ENCODE measurements at places on chromosomes 3 and 15.
A peak's percentile ranks its signal among the peaks of the same experiment; 100 is the strongest.

DNA sequence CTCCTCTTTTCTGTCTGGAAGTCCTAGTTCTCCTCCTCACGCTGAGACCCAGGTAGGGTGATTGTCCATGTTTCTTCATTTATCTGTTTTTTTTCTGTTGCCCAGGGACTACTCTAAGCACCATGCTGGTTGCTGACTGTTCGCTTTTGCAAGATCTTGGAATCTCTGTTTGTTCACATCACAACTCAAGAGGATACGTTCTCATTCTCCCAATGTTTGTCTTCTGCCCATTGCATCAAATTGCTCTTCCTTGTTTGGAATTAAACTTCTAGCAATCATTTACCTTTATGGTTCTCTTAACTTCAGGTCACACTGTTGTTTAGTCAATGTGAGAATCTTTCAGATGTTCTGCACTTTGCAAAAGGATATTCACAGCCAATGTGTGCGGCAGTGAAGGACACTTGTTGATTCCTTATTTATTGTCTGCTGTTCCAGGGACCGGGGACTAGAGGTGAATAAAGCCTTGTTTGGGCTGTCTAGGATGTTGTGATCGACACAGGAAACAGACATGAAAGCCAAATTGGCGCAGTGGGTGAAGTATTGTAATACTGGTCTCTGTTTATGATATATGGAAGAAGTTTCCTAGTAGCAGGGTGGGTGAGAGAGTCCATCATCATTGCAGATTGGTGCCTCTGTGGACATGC is 24.5 kb downstream of the LPP start:
- no peak for DNase-seq

GRCh38 chr15:63060699-63061098 is 18.2 kb downstream of the TPM1 start:
- DNase-seq: no peak

DNA sequence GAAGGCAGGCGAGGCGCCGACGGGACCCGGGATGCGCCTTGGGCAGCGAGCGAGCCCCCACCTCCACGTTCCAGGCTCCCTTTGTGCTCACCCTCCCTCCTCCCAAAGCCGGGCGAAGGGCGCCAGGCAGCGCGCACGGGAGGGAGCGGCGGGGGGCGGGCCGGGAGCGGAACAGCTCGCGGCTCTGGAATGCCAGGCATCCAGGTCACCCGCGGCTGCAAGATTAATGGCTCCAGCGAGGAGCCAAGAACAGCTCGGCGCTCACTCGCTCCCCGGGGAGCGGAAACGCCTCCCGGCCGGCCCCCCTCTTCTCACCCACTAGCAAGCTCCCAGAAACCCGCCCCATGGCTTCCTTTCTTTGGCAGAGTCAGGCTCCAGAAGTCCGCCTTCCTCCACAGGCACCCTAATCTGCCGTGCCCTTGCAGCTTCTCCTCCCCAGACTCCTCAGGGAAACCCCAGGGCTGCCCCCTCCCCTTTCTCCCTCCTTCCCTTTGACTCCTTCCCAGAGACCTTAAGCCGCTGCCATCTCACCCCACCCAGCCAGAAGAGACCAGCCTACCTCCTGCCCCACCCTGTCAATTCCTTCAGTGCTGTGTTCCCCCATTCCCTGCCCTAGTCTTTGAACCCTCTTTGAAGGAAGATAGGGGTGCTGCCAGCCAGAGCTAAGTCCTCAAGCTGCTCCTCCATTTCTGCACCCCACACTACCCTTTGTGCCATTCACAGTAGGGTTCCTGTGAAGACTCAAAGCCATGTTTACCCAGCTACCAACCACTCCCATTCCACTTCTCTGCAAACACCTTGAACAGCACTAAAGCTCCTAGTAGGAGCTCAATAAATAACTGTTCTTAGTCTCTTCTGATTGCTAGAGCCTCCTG is 9.9 kb downstream of the AMOTL2 start:
- peak; percentile 94 for DNase-seq

DNA sequence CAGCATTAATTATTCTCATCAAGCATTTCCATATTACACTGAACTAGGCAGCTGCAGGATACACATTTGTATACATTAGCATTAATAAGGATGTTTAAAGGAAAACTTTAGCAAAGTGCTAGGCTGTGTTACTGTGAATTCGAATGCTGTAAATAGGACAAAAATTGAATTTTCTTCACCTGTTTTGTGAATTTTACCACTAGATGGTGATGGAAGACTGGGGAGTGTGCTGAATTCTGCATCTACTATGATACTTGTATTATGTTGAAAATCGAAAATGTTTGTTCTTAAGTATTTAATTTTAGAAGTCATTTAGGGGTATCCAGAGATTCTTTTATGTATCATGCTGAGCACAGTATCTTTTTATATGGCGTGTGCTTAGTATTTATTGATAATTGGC is 12.3 kb upstream of the P2RY14 start:
- no peak for DNase-seq

DNA sequence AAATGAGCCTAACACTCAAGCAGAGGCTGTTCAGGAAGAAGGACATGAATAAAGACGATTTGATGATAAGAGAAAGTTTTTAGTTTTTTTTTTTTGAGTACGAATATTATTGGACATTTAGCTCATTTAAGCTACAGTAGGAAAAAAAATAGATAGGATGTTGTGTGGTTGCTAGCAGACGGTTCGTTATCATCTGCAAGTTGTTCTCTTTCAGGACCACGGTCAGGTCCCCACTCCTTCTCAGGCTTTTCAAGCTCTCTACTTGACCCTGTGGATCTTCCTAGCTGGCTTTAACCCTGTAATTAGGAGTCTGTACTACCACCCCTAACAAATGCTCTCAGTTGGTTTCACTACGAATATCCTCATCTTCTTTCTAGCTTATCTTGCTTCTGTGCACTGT is 1.1 kb downstream of the KCNH8 start:
- DNase-seq: no peak

DNA sequence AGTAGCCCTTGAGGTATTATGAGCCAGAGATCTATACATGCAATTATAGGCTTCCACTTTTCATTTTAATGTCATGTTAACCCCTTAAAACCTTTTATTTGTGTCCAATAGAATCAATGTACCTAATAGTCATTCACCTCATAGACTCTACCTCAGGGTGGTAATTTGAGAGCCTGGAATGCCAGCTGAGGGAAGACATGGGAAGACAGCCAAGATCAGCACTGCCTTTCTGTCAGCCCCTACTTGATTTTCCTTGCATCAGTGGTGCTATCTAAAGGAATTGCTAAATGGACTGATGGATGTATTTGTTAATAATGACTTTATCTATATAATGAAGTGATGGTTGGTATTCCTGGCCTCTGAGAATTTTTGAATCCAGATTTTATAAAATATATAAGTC is 113.3 kb upstream of the GBE1 start:
- DNase-seq: no peak

GRCh38 chr15:67979281-67979680 is 74.8 kb upstream of the PIAS1 start:
- DNase-seq: no peak

DNA sequence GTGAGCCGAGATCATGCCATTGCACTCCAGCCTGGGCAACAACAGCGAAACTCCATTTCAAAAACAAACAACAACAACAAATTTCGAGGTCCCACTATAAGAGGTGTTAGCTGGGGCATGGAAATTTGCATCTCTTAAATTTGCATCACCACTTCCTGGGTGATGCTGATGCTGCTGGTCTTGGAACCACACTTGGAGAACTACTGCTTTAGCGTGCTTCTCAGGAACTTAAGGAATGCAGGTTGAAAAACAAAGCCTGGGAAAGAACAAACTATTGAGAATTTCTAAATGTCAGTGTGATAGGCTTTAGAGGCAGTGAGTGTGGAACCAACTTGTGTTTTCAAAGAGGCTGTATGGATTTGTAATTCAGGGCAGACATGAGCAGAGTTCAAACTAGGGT is 858.4 kb upstream of the ARPP21 start:
- DNase-seq: no peak

- DNase-seq: peak; percentile 67
Observed at GRCh38 chr15:74635228-74635627, 19.6 kb downstream of the CLK3 start.

GRCh38 chr3:23497156-23497555 is 294.0 kb downstream of the UBE2E2 start:
- no peak for DNase-seq

DNA sequence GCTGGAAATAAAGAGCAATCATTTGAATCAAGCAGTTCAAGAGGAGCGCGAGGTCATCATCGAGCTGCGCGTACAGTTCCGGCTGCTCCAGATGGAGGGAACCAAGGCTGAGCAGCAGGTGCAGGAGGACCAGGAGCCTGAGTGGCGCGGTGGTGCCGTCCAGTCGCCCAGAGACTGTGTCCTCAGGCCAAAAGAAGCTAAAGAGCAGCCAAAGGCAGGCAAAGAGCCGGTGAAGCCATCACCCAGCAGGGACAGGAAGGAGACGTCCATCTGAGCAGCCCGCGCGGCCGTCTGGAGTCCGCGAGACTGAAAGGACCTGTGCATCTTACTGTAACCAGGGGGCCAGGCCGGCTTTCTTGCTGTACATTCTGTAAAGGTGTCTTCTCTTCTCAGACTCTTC is 277.2 kb upstream of the TTC14 start:
- DNase-seq: no peak

- DNase-seq: no peak
Observed at GRCh38 chr3:5232570-5232969, 45.1 kb downstream of the EDEM1 start.

DNA sequence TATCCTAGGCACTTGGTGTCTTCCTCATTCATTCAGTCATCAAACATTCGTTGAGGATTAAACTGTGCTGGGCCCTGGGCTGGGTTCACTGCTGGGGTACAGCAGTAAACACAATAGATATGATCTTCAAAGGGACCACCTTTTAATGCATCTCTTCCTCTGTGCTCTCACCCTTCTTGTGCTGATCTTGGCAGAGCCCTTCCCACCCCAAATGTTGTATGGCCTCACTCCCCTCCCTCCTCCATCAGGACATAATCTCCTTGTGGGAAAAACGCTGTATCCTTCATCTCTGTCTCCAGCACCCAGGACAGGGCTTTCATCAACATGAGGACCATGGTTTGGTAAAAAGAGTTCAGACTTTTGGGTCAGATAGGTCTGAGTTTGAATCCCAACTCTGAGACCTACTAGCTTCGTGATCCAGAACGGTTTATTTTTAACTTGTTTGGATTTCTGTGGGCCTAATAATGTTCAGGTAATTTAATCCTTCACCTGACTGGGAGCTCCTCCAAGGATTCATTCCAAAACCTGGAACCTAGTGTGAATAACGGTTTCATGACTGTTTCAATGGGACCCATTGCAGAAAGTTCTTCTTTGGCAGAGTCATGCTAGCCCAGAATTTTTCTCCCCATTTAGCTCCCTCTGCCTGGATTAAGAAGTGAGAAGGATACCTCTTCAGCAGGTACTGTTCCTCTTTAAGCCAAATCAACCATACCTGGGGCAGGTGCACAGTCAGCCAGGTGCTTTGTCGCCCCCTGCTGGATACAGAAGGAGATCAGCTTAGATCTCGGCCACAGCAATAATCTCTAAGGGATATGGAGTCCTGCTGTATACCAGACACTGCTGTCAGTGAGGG is 5.2 kb upstream of the WNT7A start:
- peak; percentile 59 for DNase-seq

DNA sequence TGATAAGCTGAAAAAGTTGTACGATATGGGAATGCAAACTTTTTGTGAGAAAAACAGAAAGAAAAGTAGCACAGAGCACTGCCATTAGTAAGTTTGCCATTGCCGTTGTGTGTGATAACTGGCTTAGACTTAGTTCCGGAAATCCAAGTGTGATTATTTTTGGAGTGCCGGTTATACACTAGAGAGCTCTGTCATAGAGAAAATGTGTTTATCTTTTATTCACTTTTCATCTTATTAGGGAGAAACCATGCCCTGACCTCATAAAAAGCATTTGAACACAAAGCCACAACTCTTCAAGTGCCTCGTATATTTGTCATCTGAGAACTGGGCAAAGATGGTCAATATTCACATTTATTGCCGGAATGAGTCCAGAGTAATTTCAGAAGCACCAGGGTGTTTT is 36.1 kb downstream of the CTDSPL start:
- DNase-seq: no peak

DNA sequence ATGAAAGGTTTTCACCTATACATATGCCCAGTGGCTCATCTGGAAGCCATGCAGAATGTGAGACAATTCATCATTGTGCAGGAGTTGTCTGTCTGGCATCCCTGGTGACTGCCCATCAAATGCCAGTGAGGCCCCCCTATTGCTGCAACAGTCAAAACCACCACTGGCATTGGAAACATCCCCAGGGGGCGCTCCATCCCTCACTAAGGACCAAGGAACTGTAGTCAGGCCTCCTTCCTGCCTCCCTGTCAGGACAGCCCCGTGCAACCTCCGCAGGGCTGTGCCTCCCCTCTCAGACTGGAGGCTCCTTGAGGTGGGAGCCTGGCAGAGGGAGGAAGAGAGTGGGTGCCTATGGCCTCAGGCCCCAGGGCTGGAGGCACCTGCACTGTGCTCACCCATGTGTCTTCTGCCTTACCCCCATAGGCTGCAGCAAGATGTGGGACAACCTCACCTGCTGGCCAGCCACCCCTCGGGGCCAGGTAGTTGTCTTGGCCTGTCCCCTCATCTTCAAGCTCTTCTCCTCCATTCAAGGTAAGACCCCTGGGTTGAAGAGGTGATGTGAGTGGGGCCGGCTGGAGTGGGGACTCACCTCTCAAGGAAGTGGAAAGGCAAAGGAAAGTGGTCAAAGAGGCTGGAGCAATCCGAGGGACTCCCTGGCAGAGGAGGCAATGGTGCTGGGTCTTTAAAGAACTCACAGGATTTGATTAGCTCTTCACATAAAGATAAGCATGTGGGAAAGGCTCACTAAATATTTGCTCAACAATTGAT is 16.5 kb downstream of the VIPR1 start:
- peak; percentile 82 for DNase-seq

- no peak for DNase-seq
Observed at GRCh38 chr3:147962408-147963164, 553.4 kb downstream of the ZIC1 start.

- no peak for DNase-seq
Observed at GRCh38 chr3:195255176-195255500, 15.8 kb downstream of the XXYLT1 start.

DNA sequence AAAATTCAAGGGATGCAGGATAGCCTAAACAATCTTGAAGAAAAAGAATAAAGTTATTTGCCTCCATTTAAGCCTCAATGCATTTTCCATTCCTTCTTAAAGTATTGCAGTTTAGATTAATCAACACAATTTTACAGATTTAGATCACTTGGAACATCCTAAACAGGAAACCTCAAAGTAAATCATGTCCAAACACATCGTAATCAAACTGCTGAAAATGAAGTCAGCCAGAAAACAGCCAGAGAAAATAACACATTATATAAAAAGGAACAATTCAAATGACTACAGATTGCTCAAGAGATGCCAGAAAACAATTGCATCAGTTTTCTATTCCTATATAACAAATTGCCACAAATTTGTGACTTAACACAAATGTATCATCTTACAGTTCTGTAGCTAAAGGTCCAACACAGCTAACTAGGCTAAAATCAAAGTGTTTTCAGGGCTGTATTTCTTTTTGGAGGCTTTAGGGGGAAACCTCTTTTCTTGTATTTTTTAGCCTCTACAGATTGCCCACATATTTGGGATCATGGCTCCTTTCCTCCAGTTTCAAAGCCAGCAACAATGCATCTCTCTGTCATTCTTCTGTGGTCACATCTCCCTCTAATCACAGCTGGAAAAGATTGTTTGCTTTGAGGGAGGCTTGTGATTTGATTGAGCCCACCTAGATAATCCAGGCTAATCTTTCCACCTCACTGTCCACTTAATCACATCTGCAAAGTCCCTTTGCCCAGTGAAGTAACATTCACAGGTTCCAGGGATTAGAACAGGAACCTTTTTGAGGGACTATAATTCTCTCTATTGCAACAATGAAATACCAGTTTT is 543.3 kb upstream of the UBE2E2 start:
- no peak for DNase-seq

- DNase-seq: no peak
Observed at GRCh38 chr3:158465074-158465473, 105.9 kb upstream of the MLF1 start.

GRCh38 chr15:34647569-34648293 is 64.3 kb upstream of the GOLGA8B start:
- DNase-seq: no peak
